ENCODE measurements at places on chromosomes 5 and 9.

DNA sequence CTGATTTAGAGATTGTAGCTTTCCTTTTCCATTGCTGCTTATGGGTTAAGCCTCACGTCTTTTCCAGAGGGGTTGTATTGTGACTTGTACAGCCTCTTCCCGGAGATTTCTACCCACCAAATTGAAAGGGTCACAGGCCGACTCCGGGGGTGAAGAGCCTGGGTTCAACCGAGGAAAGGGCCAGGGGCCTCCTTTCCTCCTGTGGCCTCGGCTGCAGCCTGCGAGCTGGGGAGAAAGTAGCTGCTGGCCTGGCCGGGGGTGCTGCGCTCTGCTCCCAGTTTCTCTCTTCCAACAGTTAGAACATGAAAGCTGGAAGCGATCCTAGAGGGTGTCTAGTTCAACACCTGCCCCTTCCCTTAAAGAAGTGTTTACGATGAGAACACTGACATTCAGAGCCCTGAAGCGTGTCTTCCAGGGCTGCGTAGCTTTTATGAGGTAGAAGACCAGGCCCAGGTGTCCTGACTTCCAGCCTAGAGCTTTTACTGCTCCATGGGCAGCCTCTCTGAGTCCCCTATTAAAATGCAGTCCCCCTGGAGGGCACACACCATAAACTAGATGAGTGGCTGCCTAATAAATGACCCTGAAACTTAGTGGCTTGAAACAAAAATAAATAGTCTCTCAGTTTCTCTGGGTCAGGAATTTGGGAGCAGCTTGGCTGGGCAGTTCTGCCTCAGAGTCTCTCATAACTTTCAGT is 56.9 kb downstream of the ACER2 start:
- no peak for DNase-seq

GRCh38 chr9:98324801-98325200 is 69.4 kb upstream of the TBC1D2 start:
- no peak for DNase-seq

GRCh38 chr9:133939171-133939785 is 52.8 kb downstream of the VAV2 start:
- DNase-seq = no peak

DNA sequence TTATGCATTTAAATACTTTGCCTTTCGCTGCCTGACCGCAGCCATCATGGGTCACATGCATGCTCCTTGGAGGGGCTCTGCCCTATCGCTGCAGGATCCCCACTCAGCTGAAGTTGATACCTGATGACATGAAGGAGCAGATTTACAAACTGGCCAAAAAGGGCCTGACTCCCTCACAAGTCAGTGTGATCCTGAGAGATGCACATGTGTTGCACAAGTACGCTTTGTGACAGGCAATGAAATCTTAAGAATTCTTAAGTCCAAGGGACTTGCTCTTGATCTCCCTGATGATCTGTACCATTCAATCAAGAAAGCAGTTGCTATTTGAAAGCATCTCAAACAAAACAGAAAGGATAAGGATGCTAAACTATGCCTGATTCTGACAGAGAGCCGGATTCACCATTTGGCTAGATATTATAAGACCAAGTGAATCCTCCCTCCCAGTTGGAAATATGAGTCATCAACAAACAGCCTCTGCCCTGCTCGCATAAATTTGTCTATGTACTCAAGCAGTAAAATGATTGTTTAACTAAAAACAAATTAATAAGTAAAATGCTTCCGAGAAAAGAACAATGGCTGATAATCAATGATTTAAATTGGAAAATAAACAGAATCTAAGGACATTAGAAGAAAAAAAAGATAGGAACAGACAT is 41.6 kb upstream of the PPP2CA start:
- no peak for DNase-seq

DNA sequence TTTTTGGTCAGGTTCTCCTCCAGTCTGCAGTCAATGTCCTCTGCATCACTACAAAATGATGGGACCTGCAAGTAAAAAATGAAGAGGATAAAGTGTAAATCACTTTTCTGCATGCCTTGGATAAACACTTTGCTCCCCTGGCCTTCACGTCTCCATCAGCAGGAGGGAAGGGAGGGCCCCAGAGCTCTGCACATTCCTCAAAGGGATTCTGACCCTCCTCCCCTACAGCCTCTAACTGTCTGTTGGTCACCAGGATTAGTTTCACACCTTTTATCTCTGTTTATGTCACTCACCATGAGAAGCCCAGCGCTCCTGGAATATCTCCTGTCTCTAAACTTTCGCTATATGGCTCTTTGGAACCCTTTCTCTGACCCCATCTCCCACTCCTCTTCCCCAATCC is 103.3 kb downstream of the SVEP1 start:
- DNase-seq = no peak

- no peak for DNase-seq
Measured at GRCh38 chr5:156367597-156367996, 40.6 kb downstream of the SGCD start.

DNA sequence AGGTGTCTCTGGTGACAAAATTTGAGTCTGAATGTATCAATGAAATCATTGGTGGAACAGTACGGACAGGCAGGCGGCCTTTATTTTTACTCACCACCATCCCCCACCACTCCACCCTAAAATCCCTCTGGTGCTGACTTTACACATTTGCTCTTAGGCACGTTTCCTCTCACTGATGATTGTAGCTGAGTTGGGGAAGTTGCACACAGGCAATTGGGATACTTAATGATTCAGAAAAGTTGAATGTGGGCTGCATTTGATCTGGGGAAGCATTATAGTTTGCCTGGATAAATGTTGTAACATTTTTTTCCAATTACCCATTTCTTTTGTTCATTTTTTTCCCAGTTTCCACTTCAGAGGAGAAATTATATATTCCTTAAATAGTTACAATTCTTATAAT is 658.4 kb downstream of the TLR4 start:
- no peak for DNase-seq

GRCh38 chr5:66249920-66250319 is 105.8 kb downstream of the SREK1 start:
- DNase-seq = no peak

GRCh38 chr5:176888016-176888864 is 10.9 kb downstream of the HK3 start:
- no peak for DNase-seq

GRCh38 chr5:8478326-8478725 is 609.4 kb downstream of the MTRR start:
- DNase-seq = no peak

GRCh38 chr5:154995679-154996078 is 17.9 kb upstream of the KIF4B start:
- DNase-seq = no peak

DNA sequence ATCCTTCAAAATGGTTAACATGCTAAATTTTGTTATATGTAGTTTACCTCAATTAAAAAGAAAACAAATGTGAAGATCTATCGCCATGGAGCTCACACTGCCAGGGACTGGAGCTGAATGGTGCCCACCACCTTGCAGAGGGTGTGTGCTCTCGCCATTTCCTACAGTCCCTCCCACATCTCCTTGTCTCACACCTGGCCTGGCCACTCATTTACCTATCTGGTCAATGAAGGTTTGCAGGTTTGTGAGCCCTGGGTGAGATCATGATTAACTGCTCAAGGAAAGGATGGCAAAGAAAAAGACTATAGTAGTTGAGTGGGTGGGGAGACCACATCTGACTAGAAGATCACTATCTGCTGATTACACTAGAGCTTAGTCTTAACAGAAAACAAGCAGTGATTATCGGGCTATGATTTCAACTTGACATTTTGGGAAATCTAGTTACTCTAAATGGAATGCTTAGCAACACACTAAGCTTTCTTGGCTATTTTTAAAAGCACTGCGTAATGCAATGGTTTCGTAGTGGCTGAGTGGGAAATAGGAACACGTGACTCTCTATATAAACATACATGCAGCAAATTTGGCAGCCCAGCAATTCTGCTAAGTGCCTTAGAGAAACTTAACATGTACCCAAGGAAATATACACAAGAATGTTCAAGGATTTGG is 27.3 kb downstream of the PUM3 start:
- peak; percentile 67 for DNase-seq

- DNase-seq = peak; percentile 18
Measured at GRCh38 chr9:79768194-79768593, 196.4 kb downstream of the TLE4 start.

DNA sequence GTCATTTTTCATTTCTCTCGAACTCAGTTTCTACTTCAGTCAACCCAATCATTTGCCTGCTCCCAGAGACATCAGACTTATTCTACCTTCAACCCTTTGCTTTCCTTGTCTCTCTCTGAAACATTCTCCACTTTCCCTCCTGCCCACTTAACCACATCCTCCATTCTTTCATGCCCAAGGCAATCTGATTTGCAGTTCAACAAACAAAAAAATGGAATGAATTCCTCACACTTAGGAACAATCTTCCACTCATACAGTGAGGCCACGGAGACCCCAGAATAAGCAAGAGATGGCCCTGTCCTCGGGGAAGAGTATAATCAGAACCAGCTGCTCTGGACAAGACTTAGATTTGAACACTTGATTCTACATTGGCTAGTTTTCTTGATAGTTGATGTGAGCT is 180.5 kb downstream of the RFK start:
- no peak for DNase-seq

GRCh38 chr9:16431666-16432392 is 438.6 kb downstream of the BNC2 start:
- no peak for DNase-seq

- no peak for DNase-seq
Measured at GRCh38 chr9:68895741-68896478, 118.0 kb downstream of the PRKACG start.

- DNase-seq = no peak
Measured at GRCh38 chr5:122523776-122524175, 211.7 kb downstream of the SNCAIP start.

DNA sequence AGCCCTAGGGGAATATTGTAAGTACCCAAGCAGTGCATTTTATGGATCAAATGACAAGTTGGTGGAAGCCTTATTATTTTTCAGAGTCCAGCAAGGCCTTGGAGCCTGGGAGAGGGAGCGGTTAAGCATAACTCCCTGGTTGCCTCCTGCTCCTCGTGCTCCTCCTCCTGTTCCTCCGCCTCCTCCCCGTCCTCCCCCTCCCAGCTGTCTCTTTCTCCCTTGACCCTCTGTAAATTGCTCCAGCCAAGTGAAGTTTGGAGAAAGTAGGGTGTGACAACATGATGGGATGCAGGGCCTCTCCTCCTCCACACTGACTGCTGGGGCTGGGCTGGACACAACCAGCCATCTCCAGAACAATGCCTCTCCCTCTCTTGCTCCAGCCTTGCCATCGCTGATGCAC is 586.9 kb downstream of the CCDC171 start:
- DNase-seq = peak; percentile 70

GRCh38 chr9:98365781-98366180 is 110.3 kb upstream of the TBC1D2 start:
- no peak for DNase-seq
